SHP77 (cell line): ENCODE measurements at places on chromosomes 4 and X.

- DNase-seq = peak; percentile 2
Measured at GRCh38 chr4:129929052-129929451, 833.1 kb downstream of the C4orf33 start.

GRCh38 chr4:32472918-32473317 lies 1752.7 kb downstream of the PCDH7 start:
- DNase-seq = no peak

DNA sequence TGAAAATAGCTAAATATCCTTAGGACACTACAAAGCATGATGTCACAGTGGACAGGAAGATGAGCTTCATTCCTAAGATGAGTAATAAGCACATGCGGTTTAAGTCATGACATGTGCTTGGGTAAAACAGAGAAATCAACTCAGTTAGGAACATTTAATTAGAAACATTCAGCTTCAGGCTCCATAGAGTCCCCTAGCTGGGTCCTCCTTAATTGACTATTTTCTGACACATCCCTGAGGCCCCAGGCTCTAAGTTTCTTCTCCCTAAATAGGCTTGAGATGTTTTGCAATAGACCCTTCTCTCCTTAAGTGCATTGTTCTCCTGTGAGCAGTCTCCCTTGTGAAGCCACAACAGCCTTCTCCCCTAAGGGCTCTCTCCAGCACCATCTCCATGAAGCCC lies 70.4 kb upstream of the ANXA3 start:
- DNase-seq = no peak

DNA sequence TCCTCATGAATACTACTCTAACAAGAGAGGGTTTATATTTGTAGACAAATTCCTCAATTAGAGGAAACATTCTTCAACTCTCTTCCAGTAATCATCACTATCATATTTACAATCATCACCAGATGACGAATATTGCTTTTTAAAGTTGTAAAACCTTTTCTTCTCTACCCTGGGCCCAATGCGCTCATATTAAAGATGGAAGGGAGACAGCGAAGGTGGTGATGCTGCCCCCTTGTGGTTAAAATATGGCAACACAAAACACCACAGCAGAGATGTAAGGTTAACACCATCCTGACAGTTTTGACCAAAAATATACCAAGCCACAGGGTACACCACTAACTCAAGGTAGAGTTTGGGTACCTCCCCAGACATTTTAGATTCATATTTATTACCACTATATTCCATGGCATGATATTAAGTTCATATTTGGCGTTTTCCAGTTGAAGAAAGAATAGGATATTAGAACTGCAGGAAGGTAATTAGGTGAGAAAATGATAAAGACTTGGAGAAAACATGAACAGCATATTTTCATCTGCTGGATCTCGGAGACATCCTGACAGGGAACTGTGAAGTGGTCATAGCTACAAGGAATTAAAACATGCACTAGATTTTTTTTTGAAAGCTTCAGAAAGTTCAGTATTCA lies 72.8 kb downstream of the SLC9A7 start:
- no peak for DNase-seq

- DNase-seq = no peak
Measured at GRCh38 chrX:50747471-50747900, 66.5 kb downstream of the SHROOM4 start.

- DNase-seq = no peak
Measured at GRCh38 chr4:13903901-13904300, 276.4 kb upstream of the BOD1L1 start.

GRCh38 chr4:114563536-114564315 lies 34.9 kb upstream of the UGT8 start:
- no peak for DNase-seq

- no peak for DNase-seq
Measured at GRCh38 chr4:152780267-152780778, 569 bp downstream of the ARFIP1 start.

GRCh38 chr4:117249333-117249732 lies 164.0 kb upstream of the TRAM1L1 start:
- no peak for DNase-seq

GRCh38 chr4:166252487-166253402 lies 379.7 kb downstream of the TLL1 start:
- DNase-seq = peak; percentile 28

DNA sequence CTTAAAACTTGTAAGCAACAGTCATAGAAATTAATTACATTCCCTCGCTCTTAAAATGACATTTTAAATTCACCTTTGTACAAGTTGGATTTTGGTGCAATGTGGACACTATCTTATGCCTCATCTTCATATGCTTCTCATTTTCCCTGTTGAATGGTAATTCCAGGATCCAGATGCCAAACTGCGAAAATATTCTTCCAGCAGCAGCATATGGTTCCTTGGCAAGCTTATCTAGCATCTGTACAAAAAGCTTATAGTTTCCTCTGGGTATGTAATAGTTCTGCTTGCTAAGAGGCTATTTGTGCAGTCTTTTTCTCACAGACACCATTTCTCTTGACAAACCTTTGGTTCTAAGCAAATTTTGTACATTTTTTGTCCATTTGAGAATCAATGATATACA lies 2079.7 kb upstream of the AGA start:
- no peak for DNase-seq

GRCh38 chrX:64975989-64976672 lies at the start of gene ZC4H2:
Gene ZC4H2 (minus strand): TSS chrX:64976450. CDS start chrX:64976377, 73 bp downstream.
- peak; percentile 72 for DNase-seq

GRCh38 chr4:65018313-65018712 lies 609.1 kb upstream of the TECRL start:
- DNase-seq = no peak

DNA sequence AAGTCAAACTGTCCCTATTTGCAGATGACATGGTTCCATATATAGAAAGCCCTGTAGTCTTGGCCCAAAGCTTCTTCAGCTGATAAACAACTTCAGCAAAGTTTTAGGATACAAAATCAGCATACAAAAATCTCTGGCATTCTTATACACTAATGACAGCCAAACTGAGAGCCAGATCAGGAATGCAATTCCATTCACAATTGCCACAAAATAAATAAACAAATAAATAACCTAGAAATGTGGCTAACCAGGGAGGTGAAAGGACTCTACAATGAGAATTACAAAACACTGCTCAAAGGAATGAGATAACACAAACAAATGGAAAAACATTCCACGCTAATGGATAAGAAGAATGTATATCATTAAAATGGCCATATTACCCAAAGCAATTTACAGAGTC lies 52.9 kb upstream of the CXCL8 start:
- DNase-seq = no peak

DNA sequence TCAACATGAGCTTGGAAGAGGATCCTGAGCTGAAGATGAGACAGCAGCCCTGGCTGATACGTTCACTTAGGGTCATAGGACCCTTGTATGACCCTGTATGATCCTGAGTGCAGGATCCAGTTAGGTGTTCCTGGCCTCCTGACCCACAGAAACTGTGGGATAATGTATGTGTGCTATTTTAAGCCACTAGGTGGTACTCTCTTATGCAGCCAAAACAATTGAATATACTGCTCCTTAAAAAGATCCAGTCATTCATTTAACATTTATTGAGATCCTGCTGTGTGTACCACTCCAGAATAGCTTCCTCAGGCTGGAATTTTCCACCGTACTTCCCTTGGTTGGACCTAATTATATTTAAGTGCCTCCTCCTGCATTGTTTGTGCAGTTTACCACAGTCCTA lies 167.1 kb downstream of the AMELX start:
- DNase-seq = no peak

- no peak for DNase-seq
Measured at GRCh38 chrX:26008691-26009090, 129.5 kb upstream of the MAGEB18 start.

DNA sequence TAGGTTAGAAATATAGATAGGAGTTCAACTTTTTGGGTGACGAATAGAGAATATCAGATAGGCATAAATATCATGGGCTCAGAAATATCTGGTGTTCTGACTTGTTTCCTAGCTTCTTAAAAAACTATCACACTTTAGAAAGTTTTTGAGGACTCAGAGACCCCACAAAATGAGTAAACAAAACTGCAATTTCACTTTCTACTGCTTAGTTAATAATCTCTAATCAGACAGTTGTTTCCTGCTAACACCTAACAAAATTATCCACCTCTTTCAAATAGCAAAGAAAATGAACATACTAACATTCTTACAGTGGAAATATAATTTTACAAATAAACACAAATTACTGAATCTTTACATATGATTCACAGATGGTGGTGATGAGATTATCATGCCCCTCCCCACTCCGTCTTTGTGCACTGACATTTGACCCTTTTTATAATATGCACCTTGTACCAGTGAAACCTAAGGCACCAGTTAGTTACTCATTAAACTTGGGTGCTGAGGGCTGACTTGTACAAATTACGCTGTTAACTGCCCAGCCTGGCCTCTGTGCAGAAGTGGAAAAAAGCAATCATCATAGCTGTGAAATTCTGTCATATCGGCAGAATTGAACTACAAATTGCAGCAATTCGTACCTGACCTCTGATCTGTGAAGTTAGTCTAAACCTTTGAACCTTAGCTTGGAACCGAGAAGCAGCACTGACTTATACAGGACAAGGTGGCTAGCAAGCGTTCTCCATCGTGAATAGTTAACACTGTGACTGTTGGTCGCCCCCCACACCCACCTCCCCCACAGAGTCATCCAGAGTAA lies 138.7 kb downstream of the CHRNA9 start:
- DNase-seq = no peak

DNA sequence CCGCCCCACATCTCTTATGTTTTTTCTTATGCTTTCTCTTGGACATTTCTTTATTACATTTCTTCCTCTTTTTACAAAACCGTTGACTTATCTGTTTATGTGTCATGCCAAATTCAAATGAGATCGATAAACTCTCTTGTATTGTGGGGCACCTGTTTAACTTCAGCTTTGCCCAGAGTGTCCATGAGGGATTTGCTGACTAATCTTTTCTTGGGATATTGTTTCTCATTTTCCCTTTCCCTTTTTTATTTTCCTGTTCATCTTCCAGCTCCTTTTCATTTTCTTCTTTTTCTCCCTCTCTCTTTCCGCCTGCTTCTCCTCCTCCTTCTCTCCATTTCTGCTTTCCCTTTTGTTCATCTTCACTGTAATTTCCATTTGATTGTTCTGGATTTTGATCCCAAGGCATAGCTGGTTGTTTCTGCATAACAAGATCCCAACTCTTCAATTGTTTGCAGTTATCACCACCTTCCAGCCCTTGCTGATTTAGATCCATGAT lies 10.7 kb downstream of the TIMM8A start:
- DNase-seq = no peak

GRCh38 chr4:14787894-14788293 lies 214.4 kb upstream of the CPEB2 start:
- no peak for DNase-seq

- DNase-seq = no peak
Measured at GRCh38 chr4:2794486-2795299, 1.8 kb downstream of the SH3BP2 start.

DNA sequence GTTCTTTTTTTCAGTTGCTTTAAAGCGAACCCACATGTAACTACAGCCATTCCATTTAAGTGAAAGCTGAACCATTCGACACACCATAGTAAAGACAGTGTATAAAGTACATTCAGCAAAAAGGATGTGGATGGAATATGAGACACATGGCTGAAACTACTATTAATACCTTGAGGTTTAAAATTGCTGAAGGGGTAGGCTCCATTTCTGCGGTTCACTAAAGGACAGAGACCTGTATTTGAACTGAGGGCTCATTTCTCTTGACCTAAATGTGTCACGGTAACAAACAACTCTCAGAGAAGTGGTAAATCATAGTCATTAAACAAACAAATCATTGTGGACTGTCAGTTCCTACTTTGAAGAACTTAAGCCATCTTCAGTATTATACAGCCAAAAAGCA lies 1085.6 kb upstream of the TENM3 start:
- no peak for DNase-seq

- DNase-seq = no peak
Measured at GRCh38 chr4:157226035-157226434, 5.5 kb downstream of the GRIA2 start.

- DNase-seq = no peak
Measured at GRCh38 chr4:94497690-94498089, 45.9 kb downstream of the PDLIM5 start.

GRCh38 chrX:48487362-48487798 lies 11.4 kb downstream of the FTSJ1 start:
- DNase-seq = no peak

DNA sequence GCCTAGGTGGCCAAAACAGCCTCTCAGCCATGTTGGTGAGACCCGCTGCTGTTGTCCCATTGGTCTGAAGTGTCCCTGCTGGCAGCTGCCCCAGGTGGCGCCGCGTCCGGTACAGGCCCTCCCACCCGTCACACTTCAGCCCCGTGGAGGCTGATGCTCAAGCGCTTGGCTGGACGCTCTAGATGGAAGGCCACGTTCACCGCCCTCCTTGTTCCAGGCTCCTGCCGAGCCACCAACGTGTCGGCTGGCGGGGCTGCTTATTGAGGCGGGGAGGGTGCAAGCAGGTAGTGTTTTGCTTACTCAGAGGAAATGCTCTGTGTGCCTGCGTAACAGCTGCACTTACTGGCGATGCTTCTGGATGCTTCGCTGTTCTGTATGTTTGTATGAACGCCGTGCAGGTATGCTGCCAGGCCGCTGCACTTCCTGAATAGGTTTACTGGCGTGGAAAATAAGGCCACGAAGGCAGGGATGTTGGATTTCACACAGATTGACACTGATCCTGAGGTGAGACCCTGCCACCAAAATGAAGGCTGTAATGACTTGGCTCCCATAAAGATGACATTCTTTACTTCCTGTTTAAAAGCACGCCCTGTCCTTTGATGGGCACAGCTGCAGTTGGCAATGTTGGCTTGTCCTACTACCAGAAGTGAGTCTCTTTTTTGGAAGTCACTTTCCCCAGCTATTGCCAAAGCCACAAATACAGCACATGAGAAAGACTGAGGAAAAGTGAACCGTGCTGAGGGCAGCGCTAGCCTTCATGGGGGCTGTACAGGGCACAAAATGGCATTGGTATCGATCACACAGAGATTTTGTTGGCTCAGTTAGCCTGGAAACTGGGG lies 21.0 kb upstream of the CLCN4 start:
- no peak for DNase-seq

DNA sequence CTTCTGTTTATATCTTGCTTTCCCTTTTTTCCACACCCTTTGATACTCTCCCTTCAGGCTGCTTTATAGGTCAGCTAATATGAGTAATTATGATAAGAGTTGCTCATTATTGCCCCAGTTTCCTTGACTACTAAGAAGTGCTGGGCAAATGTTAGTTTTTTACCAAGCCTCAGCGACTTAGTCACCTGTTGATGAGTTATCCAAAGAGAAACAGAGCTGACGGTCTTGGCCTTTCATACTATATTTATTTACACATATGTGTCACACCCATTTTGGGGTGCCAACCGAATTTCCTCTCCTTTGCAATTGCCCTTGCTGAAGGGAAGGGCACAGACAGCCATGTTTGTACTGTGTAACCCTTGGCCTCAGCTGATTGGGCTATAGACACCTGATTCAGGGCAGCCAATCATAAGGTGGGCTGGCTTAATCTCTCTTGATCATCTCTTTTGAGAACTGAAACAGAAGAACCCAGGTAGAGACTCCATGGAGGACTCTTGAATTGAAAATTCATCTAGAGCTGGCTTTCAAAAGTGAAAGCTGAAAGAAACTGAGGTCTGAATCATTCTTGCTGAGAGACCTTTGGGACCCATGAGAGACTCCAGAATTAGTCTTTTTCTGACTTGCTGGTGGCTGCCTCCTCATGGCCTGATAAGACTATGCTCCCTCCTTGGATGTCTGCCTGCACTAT lies 111.7 kb upstream of the RPS6KA3 start:
- no peak for DNase-seq

- DNase-seq = no peak
Measured at GRCh38 chr4:10897076-10897475, 212.5 kb upstream of the CLNK start.

- DNase-seq = no peak
Measured at GRCh38 chr4:179582164-179582905, 2140.1 kb upstream of the AGA start.
